Stimulated activated CD8-positive, alpha-beta memory T cell treated with anti-CD3 and anti-CD28 coated beads, Interleukin-7, amount 100 ng/mL, for 48 hours (primary cell): ENCODE measurements at places on chromosomes 16 and 17.
A peak's percentile ranks its signal among the peaks of the same experiment; 100 is the strongest.

- DNase-seq = no peak
Measured at GRCh38 chr17:76902476-76902875, 34.3 kb downstream of the MGAT5B start.

GRCh38 chr17:2089021-2089422, 34.1 kb downstream of the HIC1 start:
- no peak for DNase-seq

DNA sequence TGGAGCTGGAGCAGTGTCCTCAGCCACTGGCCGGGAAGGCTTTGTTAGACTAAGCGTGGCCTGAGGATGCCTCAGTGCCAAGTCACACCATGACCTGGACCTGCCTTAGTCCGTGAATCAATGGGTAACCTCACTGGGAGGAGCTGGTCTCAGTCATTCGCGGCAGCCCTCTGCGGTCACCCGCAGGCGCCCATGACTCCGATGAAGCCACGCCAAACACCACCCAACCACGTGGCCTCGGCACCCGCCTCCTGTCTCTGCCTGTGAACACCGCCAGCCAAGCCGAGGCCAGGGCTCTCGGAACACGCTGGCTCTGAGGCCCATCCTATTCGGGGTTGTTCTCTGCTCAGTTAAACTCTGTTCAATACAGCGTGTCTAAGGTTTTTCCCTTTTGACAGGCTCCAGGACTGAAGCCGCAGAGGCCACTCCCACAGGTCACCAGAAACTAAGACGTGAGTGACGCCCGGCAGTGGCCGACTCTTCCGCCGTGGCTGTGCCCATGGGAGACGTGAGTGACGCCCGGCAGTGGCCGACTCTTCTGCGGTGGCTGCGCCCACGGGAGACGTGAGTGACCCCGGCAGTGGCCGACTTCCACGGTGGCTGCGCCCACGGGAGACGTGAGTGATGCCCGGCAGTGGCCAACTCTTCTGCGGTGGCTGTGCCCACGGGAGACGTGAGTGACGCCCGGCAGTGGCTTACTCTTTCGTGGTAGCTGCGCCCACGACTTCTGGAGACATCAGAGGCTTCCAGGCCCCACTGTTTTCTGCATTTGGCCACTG, 16.8 kb upstream of the PABPN1L start:
- no peak for DNase-seq

- DNase-seq = peak; percentile 44
Measured at GRCh38 chr17:1203111-1203966, 23.6 kb upstream of the ABR start.
